ENCODE measurements at places on chromosomes 16 and 17.

- no peak for DNase-seq
Measured at GRCh38 chr17:41917192-41917591, 1.6 kb downstream of the ACLY start.

DNA sequence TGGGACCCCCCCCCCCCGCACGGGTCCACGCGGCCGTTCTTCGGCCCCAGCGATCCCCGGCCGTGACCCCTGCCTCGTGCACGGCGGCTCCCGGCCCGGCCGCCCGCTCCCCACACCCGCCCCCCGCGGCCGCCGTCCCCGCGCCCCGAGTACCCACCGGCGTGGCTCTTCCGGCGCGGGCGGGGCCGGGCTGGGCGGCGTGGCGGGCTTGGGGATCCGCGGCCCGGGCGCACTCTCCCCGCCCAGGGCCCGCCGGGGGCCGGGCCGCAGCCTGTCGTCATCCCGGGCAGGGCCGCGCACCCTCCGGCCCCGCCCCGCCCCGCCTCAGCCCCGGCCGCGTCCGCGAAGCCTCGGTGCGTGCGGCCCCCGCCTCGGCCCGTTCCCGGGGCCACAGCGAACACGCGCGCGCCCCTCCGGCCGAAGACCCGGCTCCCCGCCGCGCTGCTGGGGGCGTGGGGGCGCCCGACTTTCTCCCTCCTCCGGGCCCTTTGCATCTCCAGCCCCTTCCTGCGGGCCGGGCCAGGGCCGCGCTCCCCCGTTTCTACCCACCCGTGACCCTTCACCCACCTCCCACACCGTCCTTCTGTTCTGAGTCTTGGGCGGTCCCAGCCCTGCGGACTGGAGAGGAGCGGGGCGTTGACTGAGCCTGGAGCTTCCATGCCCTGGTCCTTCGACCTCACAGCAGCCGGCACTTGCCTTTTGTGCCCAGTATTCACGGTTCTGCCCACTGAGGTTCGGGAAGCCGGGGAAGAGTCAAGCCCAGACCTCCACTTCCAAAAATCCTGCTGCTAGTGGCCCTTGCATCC, 840 bp downstream of the MYO1C start:
- no peak for DNase-seq

DNA sequence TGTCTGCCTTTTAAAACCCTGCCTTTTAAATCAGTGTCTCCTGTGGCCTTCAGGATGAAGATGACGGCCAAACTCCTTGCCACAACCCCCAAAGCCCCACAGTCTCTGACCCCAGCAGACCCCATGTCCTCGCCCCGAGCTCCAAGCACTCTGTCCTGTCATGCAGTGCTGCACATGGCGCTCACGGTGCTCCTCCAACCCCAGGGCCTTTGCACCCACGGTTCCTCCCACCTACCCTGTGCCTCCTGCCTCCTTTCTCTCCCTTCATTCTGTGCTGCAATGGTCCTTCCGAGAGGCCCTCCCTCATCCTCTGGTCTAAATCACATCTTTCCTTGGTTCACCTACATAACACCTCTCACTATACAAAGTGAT, 235.3 kb downstream of the KATNIP start:
- no peak for DNase-seq

- no peak for DNase-seq
Measured at GRCh38 chr16:52367821-52368220, 179.1 kb downstream of the TOX3 start.

- DNase-seq = no peak
Measured at GRCh38 chr17:36188891-36189306, 7.7 kb downstream of the CCL3L1 start.

DNA sequence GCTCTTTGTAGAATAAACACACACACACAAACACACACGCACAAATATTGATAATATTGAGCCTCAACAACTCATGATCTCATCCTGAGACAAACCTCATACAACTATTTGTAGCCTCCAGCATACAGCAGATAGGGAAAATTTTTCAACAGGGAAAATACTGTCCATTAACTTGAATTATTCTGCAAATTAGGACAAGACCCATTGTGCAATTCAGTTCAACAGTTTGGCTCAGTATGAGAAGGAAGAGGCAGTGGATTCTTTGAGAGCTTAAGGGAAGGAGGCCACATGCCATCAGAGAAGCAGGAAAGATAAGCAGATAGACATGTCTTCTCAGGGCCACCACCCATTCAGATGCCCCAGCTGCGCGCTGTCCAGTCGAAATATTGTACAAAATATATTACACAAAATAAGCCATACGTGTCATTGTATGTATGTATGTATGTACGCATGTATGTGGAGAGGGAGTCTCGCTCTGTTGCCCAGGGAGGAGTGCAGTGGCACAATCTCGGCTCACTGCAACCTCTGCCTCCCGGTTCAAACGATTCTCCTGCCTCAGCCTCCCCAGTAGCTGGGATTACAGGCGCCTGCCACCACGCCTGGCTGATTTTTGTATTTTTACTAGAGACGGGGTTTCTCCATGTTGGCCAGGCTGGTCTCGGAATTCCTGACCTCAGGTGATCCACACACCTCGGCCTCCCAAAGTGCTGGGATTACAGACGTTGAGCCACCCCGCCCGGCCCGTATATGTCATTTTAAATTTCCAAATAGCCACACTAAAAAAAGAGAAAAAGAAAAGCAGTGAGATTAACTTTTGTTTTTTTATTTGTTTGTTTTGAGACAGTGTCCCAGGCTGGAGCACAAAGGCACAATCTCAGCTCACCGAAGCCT, 1.8 kb downstream of the ZC3H7A start:
- no peak for DNase-seq

DNA sequence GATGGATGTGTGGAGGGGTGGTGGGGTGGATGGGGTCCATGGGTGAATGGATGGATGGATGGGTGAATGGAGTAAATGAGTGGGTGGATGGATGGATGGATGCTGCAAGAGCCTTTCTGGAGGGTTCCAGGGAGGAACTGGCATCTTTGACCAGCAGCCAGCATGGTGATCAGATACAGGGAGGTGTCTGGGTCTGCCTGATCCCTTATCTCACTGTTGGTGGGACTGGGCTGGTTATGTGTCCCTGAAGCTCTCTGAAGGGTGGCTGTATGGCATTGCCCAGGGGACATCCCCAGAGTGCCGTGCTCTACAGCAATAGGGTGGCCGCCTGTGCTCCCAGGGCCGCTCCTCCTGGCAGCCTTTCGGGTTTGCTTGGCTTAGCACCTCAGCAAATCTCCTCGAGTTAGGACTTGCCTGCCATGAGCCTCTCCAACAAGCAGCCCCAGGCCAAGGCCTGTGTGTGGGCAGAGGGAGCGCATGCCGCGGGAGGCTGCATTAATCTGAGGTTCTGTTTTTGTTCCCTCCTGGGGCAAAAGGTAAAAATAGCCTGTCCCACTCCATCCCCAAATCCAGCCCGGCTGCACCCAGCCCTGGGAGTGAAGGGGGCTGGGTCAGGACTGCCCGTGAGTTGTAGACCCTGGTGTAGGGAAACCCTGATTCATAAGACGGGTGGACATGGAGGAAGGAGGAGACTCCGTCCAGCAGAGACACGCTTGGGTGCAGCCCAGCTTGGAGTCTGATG, 165.4 kb downstream of the SEC14L1 start:
- DNase-seq = no peak
